ENCODE measurements at places on chromosomes 12 and 14.
A peak's percentile ranks its signal among the peaks of the same experiment; 100 is the strongest.

- no peak for DNase-seq
Observed at GRCh38 chr14:45426685-45427282, 173.8 kb upstream of the MIS18BP1 start.

GRCh38 chr12:107515446-107515958 lies 170.1 kb upstream of the PWP1 start:
- peak; percentile 12 for DNase-seq

DNA sequence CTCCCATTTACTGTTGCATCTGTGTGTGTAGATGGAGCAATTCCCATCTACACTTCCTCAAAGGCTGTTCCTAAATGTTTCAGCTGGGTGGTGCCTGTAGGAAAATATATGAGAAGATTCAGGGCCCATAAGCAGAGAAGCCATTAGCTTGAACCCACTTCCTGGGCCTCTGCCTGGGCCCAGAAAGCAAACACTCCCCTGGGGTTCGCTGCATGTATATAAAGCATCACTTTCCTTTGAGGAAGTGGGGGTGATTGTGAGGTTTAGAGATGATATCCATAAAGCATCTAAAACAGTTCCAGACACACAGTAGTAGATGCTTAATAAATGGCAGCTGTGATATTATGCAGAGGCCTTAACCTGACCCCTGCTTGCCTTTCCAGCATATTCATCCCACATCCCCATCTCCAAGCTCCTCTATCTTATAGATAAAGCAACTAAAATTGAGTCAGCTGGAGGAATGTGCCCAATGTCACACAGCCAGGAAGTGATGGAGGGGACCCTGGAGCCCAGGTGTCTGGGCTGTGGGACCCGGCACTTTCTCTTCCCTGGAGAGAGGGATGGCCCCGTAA lies 280.0 kb upstream of the CRY1 start:
- no peak for DNase-seq

- no peak for DNase-seq
Observed at GRCh38 chr12:116318576-116319232, 41.2 kb upstream of the MED13L start.

GRCh38 chr12:123149088-123149487 lies 1.8 kb downstream of the PITPNM2 start:
- DNase-seq: no peak

GRCh38 chr14:106556665-106557289 lies 1030.4 kb downstream of the TMEM121 start:
- peak; percentile 70 for DNase-seq

- no peak for DNase-seq
Observed at GRCh38 chr12:43621262-43621661, 69.3 kb upstream of the ADAMTS20 start.

GRCh38 chr12:46210873-46211439 lies 57.9 kb downstream of the SLC38A1 start:
- DNase-seq: no peak

DNA sequence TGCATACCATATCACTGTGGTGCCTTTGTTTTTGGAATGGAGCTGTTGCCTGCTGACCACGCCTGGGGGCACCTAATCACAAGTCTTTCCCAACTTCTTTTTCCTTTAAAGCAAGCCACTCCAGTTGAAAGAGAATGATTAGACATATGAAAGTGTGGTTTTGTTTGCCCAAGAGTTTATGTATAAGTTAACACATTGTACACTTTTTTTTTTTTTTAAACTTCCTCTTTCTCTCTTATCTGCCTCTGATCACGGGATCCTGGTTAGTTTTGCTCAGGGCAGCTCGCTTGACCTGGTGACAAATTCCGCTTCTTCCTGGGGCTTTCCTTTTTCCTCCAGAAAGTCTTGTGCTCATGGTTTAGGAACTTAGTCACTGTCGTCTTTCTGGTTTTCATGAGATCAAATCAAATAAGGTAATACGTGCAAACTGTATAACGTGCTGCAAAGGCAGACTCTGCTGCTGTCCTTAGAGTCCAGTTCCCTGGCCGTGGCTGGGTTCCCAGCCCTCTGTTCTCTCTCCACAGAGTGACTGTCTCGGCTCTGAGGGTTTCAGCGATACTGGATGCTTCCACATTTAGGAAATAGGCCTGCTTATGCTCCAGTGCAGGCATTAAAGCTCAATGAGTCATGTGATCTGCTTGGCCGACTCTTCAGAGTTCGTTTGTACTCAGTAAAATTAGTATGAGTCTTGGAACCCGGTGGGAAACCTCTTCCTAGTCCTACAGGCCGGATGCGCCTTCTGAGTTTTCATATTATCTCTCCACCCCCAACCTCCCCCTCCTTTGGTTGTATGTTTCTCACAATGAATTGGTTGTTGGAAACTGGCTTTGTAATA lies 15.2 kb downstream of the RASSF3 start:
- peak; percentile 19 for DNase-seq

- DNase-seq: no peak
Observed at GRCh38 chr12:95102916-95103671, 29.7 kb upstream of the NR2C1 start.

- DNase-seq: no peak
Observed at GRCh38 chr12:128811806-128812205, 12.0 kb downstream of the SLC15A4 start.

DNA sequence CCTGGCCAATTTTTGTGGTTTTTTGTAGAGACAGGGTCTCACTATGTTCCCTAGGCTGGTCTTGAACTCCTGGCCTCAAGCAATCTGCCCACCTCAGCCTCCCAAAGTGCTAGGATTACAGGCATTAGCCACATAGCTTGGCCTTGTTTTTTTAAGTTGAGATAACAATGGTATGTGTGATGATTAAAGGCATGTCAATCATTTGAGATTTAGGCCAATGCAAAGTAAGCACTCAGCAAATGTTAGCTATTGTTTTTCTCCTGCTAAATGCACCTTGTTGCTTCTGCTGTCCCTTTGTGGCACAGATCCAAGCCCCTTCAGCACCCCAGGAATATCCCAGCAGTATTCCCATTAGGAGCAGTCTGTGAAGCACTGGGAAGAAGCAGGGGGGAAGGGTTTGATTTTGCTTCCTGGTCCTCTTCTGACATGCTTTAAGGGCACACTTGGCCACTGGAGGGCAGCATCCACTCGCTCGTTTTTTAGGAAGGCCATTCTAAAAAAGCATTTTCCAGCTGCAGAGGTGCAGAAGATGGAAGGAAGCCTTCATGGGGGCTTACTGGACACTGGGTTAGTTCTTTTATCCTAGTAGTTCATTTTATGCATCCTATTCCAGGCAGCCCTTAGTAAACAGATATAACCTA lies 70.2 kb upstream of the ZFP36L1 start:
- DNase-seq: peak; percentile 65

DNA sequence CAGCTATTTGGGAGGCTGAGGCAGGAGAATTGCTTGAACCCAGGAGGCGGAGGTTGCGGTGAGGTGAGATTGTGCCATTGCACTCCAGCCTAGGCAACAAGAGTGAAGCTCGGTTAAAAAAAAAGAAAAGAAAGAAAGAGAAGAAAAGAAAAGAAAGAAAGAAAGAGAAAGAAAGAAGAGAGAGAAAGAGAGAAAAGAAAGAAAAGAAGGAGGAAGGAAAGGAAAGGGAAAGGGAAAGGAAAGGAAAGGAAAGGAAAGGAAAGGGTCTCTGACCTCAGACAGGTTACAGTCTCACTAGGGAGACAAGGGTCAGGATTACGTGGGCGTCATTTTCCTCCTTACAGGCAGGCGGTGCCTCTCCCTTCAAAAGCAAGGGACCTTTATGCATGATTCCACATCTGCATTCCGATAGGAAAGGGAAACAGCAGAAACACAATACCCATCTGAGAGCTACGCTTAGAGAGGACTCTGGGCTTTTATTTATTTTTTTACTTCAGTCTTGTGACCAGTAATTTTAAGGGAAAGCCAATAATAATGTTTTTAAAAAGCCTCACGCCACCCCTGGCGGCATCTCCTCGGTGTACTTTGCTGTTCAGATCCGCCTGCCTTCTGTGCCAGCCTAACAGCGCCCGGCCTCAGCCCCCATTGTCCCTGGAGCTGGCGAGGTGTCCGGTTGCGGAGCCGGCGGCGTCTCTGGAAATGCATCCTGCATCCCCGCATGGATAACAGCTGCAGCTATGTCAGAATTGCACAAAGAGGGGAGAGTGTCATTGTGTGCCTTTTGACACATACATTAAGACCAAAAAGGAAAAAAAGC lies 945 bp upstream of the HIP1R start:
- no peak for DNase-seq

DNA sequence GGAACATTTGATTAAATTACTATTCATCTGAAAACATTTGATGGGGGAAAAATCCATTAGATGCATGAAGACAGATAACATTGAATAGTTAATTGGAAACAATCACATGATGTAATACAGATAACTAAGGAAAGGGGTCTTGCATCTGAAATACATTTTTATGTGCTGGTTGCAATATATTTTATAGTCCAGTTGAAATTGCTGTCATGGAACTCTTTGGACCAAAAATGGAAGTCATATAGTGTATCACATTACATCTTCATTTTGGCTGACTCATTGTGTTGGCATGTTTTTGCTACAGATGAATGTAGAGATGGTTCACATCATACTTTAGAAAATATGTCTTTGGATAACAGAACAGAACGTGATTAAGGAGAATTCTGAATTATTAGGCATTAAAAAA lies 43.0 kb upstream of the GNPNAT1 start:
- no peak for DNase-seq

GRCh38 chr12:27383429-27384260 lies 51.0 kb downstream of the BMAL2 start:
- peak; percentile 50 for DNase-seq

- no peak for DNase-seq
Observed at GRCh38 chr14:60645126-60645741, 4.0 kb downstream of the SIX1 start.

DNA sequence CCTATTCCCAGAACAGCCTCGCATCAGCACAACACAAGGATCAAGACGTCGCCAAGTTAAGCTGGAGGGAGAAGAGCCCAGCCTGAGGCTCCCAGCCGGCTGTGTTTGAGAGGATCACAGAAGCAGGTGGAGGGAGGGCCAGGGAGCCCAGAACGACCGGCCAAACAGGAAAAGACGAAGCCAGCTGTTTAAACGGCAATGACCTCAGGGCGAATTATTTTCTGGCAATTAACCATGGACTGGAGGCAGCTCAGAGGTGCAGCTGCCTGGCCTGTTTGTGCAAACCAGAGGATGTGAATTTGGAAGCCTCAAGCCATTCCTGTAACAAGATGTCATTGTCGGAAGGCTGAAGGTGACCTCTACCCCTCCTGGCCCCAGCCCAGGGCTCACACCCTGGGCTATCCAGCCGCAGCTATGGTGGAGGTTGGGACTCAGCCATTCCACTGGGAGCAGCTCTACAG lies 175.8 kb upstream of the PRMT8 start:
- no peak for DNase-seq

DNA sequence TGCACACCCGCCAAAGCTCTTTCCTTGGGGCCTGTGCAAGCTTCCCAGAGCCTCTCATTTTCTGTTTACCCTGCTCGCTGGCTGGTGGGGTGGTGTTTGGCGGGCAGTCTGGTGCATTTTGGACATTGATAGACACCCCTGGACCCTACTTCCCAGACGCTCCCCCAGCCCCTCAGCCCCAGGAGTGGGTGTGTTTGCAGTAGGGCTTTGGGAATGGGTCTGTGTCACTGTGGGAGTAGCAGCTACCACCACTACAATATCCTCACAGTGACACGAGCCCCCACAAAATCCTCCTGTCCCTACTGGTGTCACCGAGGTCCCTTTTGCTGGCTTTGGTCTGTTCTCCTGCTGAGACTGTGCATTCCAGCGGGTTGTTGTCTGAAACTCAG lies 371.3 kb downstream of the TMEM121 start:
- no peak for DNase-seq

DNA sequence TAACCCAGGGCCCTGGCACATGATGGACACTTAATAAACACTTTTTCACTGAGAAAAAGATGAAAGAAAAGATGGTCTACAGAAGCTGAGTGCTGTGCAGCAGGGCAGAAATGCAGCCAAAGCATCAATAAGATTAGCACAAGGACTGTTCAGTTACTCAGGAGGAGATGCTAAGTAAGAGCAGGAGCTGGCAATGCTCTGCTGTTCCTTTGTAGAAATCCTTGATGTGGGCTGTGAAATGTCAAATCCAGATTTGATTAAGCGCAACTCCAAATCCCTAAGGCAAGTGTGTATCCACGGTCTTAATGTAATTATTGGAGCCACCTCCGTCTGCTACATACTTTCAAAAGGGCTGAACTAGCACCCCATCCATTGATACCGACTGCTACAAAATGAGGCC lies 151.8 kb upstream of the BTG1 start:
- DNase-seq: no peak

- no peak for DNase-seq
Observed at GRCh38 chr12:85711735-85712390, 124.3 kb downstream of the RASSF9 start.

DNA sequence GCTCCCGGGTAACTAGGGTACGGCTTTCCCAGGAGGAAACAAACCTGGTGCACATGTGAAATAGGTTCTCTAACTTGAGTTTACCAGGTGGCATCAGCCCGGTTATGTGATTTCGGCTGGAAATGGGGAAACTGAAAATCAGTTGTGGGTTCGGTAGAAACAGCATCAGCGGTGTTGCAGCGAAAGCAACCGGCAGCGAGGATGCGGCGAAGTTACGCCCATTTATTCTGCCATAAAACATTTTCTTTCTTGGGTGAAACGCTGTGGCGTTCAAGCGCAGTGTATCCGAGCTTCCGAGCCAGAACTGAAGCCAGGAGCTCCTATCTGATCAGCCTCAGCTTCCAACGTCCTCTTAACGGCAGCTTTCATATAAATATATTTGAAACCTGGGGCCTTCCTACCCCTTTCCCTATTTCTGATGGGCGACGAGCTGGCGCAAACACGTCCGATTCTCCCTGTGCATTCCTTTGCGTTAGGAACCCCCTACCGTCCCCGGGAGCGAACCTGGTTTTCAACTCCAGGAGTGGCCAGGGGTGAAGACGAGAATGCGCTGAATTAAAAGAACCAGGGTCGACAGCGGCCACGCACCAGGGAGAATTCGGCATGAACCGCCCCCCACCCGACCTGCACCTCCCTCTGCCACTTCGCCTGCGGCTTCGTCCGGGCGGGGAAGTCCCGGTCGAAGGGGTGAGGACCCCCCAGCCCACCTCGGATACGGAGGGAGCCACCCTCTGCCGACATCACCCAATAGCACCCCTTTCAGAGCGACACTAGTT lies 1.6 kb downstream of the DPF3 start:
- no peak for DNase-seq

- no peak for DNase-seq
Observed at GRCh38 chr12:58580095-58580494, 340.2 kb downstream of the LRIG3 start.

GRCh38 chr12:46107591-46107990 lies 117.2 kb upstream of the SCAF11 start:
- DNase-seq: no peak

GRCh38 chr12:26245175-26245942 lies 50.0 kb downstream of the SSPN start:
- no peak for DNase-seq

- DNase-seq: no peak
Observed at GRCh38 chr14:91392623-91393303, 24.9 kb downstream of the CCDC88C start.

GRCh38 chr12:12582895-12583303 lies 20.2 kb upstream of the DUSP16 start:
- DNase-seq: peak; percentile 43

GRCh38 chr14:90678846-90679362 lies 137.3 kb downstream of the TTC7B start:
- no peak for DNase-seq

GRCh38 chr12:79737875-79738718 lies 47.3 kb upstream of the PAWR start:
- no peak for DNase-seq
